ENCODE measurements at places on chromosomes 2 and 18.
A peak's percentile ranks its signal among the peaks of the same experiment; 100 is the strongest.

DNA sequence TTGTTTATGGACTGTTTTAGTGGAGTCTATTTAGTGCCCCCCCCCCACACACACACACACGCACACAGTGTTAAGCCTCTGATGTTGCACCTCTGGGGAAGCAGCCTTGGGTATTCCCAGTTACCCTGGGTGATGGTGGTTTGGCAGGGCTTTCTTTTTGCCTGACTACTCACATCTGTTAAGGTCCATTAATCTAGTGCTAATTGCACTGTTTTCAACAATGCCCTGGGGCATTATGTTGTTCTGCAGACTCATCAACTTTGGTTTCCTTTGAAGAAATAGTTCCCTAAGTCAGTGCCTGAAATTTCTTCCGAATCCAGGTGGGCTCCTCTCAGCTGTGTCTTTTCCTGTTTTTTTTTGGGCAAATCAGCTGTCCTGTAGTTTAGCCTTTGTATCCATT, 34.7 kb downstream of the SPOPL start:
- DNase-seq: no peak

GRCh38 chr2:188524519-188525113, 232.9 kb downstream of the GULP1 start:
- DNase-seq: peak; percentile 1

GRCh38 chr2:161118722-161119121, 41.5 kb upstream of the TANK start:
- no peak for DNase-seq

DNA sequence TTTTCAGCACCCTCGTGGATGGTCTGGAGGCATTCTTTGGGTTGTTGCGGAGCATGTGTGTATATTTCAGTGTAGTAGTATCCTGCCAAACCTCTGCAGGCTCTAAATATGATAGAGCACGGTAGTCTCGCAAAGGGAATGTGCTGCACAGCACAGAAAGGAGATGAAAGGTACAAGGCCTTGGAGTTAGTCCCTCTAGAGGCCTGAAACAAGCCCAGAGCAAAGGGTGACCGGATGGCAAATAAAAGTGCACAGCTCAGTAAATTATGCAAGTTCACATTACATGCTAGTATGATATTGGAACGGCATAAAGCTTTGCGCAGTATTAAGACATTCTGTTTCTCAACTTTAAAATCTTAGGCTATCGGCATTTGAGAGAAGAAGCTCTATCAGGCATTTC, 294.5 kb upstream of the REV1 start:
- no peak for DNase-seq

DNA sequence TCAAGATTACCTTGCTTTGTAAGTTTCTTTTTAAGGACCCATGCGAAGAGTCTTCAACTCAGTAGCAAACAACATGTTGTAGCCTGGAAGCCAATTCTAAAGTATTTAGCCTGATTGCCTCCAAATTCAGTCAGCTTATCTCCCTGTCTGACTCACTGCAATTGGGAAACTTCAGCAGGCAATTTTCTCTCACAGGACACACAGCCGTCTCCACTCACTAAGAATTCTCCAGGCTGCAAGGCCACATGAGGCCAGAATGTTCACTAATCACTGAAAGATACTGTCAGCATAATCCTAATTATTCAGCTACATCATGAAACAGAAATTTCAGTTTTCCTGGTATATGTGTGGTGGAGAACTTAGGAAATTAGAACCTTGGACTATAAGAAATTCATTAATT, 78.1 kb upstream of the PDE1A start:
- DNase-seq: no peak

GRCh38 chr2:100535855-100536254, 26.9 kb upstream of the PDCL3 start:
- no peak for DNase-seq

- DNase-seq: no peak
Measured at GRCh38 chr2:281381-281780, 6.5 kb downstream of the ALKAL2 start.

GRCh38 chr2:99420031-99420430, 69.8 kb downstream of the REV1 start:
- DNase-seq: no peak

DNA sequence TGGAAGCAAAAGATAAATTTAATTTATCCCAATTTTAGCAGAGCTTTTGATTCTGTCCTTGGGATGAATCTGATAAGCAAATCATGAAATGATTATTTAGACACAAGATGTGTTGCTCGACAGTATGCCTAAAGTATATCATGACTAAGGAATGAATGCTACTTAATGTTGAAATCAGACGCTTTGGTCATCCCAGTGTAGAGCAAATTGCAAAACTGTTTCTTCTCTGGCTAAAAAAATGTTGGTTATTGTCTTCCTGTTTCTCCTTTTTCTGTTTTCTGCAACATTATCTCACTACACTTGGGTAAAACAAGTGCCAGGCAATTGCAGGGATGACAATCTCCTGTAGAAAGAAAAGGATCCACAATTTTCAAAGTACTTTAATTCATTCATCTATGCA, 66.4 kb downstream of the BABAM2 start:
- DNase-seq: no peak

DNA sequence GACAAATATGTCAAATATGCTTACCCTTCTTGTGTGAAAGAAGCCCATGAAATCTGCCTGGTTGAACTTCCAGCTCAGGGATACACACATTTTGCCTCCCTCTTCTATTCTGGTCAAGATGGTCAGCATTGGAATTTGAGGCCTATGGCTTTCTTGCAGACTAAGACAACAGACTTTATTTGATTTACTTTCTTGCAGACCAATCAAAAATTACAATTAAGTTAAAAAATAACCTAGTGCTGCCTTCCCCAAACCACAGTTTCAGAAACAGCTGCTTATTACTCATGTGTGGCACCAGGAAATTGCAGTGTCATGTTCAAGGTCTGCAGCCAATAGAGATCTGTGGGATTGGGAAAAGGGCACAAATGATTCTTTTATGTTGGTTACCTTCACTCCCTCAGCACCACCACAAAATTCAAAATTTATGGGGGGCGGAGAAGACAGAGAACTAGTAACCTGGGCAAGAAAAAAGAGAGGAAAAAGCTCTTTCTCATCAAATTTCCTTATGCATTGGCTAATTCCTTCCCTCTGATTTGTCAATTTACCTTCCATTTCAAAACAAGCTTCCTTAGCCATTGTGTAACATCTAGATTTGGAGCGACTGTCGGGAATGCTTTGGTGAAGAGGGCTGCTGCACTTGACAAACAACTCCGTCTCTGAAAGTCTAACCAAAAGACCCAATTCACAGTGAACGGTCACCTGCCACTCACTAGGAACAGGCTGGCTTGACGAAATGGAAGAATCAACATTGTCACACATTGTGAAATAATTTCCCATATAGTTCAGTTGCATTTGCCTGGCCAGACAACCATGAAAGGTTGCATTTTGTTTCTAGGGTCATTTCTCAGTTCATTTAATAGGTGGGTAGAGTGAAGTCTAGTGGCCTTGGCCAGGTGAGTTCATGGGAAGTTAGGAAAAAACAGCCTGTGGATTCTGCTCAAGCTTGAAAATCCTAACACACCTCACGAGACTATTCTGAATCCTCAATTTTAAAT, 100.4 kb upstream of the FZD5 start:
- no peak for DNase-seq

GRCh38 chr2:231597014-231597611, 4.4 kb downstream of the TEX44 start:
- DNase-seq: no peak

DNA sequence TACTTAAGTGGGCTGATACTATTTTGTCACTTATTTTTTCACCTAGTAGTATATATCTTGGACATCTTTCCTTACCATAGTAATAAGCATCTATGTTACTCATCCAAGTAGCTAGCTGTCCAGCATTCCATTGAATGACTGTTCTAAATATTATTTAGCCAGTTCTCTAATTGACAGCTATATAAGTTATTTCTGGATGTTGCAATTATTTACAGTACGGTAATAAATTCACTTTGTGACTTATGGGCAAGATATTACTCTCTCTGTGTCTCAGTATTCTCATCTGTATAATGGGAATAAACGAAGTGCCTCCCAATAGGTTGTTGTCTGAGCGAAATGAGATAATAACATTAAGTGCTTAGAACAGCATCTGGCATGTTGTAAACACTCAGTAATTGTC, 46.6 kb upstream of the AGAP1 start:
- no peak for DNase-seq

GRCh38 chr2:42029171-42029570, 18.6 kb upstream of the PKDCC start:
- DNase-seq: no peak

DNA sequence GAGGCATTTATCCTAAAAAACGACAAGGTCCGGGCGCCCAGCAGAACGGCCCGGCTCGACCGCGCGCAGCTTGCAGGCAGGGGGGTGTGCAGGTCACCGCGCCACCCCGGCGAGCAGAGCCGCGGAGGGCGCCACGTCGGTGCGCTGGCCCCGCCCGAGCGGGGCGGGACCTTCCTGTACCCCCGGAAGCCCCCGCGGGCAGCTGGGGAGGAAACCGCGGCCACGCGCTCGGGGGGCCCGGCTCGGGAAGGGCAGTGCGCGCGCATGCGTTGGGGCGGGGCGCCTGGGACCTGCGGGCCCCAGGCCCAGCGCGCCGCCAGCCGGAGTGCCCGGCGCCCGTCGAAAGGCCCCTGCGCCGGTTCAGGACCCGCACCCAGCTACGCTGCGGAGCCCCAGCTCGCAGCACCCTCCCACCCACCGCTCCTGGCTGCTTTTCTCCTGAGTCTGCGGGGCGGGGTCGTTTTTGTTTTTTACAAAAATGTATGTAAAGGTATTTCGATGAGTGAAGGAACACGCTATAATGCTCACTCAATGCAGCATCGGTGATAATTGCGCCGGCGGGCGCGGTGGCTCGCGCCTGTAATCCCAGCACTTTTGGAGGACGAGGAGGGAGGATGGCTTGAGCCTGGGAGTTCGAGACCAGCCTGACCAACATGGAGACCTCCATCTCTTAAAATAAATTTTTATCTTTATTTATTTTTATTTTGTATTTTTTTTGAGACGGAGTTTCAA, 47.7 kb upstream of the POMC start:
- DNase-seq: peak; percentile 63

GRCh38 chr2:135785032-135785431, 43.4 kb downstream of the UBXN4 start:
- no peak for DNase-seq

- no peak for DNase-seq
Measured at GRCh38 chr18:22471546-22472131, 53.9 kb upstream of the CTAGE1 start.

DNA sequence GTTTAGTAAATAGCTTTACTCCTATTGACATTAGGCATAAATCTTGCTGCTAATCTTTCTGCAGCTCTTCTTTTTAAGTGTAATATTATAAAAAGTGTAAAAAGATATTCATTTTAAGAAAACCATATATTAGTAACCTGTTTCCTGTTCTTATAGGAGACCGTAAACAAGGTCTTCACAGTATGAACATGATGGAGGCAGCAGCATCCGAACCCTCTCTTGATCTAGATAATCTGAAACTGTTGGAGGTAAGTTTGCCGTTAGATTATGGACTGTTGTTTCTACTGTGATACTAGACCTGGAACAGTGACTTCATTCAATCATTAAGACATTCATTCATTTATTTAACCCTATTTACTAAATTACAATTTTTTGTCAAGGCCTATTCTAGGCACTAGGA, 120.0 kb upstream of the FAM117B start:
- DNase-seq: no peak

DNA sequence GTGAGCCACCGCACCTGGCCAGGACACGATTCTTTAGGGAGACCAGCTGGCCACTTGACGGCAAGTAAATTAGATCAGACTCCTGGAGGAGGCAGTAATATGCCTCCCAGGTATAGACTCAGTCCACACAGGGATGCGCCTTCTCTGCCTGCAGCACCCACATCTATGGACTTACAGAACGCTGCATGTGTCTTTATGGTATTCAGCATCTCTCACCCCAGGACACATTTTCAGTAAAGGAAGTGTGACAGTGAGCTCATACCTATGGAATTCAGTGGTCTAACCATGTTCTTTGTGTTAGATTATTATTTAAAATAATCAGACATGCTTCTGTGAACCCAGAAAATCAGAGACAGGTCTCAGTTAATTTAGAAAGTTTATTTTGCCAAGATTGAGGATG, 5.9 kb upstream of the NARS1 start:
- no peak for DNase-seq
